ENCODE measurements at places on chromosomes 2 and 18.

GRCh38 chr2:237482485-237482884 lies 4.6 kb upstream of the MLPH start:
- DNase-seq = no peak

GRCh38 chr2:18998491-18998890 lies 359.9 kb downstream of the OSR1 start:
- no peak for DNase-seq

DNA sequence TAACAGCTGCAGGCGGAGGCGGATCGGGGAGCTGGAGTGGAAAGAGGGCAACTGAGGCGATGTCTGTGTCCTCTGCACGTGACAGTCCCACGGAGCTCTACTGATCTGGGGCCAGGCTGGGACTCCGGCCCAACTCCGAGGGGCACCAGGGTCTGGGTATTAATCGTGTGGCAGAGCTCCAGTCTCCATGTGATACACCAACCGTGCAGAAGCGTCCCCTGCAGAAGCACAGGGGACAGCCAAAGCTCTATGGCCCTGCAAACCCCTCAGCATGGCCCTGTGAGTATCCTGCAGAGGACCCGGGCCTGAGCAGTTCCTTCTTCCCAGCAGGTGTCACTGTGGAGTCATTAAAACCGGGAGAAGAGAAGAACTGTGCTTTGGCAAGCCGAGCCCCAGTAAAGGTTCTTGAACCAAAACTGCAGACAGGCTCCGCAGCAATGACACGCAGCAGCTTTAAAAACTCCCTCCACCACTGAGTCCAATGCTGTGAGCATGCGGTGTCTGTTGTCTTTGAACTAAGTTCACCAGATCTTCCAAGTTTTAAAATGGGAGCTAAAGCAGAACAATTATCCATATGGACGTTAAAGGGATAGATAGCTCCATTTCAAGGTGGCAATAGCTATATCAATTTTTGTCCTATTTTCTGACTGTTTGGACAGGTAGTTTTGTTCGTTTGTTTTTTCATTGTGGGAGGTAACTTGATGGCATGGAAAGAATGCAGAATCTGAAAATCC lies 79.4 kb downstream of the TMEM182 start:
- no peak for DNase-seq

- no peak for DNase-seq
These were observed 116.6 kb upstream of the RBBP8 start for GRCh38 chr18:22816266-22817176.

DNA sequence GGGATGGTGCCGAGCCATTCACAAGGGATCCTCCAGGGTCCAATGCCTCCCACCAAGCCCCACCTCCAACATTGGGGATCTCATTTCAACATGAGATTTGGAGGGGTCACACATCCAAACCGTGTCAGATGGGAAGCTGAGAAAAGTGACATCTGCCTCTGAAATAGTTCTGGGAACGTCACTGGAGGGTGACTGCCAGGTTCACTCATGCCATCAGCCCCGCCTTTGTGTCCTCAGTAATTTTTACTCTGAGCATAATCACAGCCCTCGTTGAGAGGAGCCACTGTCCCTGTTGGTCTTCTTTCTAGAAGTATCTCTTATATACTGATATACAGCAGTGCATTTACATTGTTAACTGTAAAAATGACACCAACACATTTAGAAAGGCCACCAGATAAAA lies 67.4 kb downstream of the KLHL29 start:
- no peak for DNase-seq

DNA sequence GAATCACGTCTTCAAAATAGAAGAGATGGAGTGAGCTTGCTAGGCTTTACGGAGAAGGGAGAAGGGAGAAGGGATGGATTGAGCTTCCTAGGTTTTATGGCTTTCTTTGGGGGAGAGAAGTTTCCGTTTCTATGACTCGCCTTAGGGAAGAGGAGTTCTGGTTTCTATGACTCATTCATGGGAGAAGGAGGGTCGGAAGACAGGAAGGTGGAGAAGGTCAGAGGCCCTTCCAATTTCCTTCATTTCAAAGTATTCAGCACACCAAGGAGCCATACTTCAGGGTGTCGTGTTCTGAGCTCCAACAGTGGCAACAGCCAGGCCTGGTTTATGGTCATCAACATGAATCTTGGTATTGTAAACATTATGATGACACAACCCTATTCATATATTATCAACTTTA lies 284.7 kb upstream of the VWC2L start:
- no peak for DNase-seq

- no peak for DNase-seq
These were observed 101.3 kb upstream of the ETAA1 start for GRCh38 chr2:67295851-67296250.

- no peak for DNase-seq
These were observed 77.8 kb upstream of the STON1 start for GRCh38 chr2:48452108-48452507.

GRCh38 chr2:54063967-54064535 lies 51.4 kb upstream of the ACYP2 start:
- no peak for DNase-seq

GRCh38 chr2:3913166-3913565 lies 209.8 kb downstream of the DCDC2C start:
- DNase-seq = no peak
